Activated CD4-positive, alpha-beta T cell treated with anti-CD3 and anti-CD28 coated beads for 36 hours (primary cell): ENCODE measurements at places on chromosomes 2 and 18. TPM values are rescaled to one million over a fixed set of nuclear protein-coding genes. Genes with fewer than 3 reads are reported as not detected.

- no peaks in the 10 kb centered on the region for H3K36me3 ChIP-seq
- no peak overlapping the region for H3K27ac ChIP-seq
- DNase-seq, result no peak
- H3K27me3 ChIP-seq, result peaks cover 29% of the 10 kb centered on the region
- peaks cover 9% of the 10 kb centered on the region for H3K4me1 ChIP-seq
- no peak overlapping the region for H3K4me3 ChIP-seq
Measured at GRCh38 chr18:58492891-58493469, 135.9 kb downstream of the ALPK2 start.

DNA sequence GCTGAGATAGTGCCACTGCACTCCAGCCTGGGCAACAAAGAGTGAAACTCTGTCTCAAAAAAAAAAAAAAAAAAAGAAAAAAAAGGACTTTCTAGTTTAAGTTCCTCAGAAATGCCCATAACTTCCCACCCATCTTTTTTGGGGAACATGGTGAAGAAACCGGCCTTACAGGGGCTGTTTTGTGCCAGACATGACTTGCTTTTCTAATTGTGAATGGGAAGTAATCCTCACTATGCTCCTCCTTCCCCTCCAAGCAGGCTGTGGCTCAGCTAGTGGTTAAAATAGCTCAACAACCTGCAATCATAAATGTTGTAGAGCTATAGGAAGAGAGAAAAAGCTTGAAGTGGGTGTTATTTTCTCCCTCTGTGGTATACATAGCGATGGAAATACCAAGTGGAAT is 34.1 kb upstream of the OLA1 start:
- no peaks in the 10 kb centered on the region for H3K36me3 ChIP-seq
- H3K27ac ChIP-seq, result no peak overlapping the region
- H3K4me3 ChIP-seq, result no peak overlapping the region
- H3K27me3 ChIP-seq, result peaks cover 28% of the 10 kb centered on the region
- no peaks in the 10 kb centered on the region for H3K4me1 ChIP-seq
- no peak for DNase-seq

- H3K36me3 ChIP-seq, result no peaks in the 10 kb centered on the region
- no peaks in the 10 kb centered on the region for H3K27me3 ChIP-seq
- no peaks in the 10 kb centered on the region for H3K4me1 ChIP-seq
Measured at GRCh38 chr2:121238828-121239227, 46.2 kb downstream of the TFCP2L1 start.

- DNase-seq, result peak; percentile 22
- H3K4me3 ChIP-seq, result no peak overlapping the region
- H3K36me3 ChIP-seq, result no peaks in the 10 kb centered on the region
Measured at GRCh38 chr2:136101042-136101441, 16.9 kb downstream of the CXCR4 start.

The LPIN2 gene
- total RNA-seq, result 95.3 TPM

GRCh38 chr2:17540813-17541530 is 476 bp downstream of the VSNL1 start:
- peaks cover 53% of the 10 kb centered on the region for H3K27me3 ChIP-seq
- DNase-seq, result no peak
- H3K27ac ChIP-seq, result no peak overlapping the region
- H3K36me3 ChIP-seq, result no peaks in the 10 kb centered on the region
- no peak overlapping the region for H3K4me3 ChIP-seq

DNA sequence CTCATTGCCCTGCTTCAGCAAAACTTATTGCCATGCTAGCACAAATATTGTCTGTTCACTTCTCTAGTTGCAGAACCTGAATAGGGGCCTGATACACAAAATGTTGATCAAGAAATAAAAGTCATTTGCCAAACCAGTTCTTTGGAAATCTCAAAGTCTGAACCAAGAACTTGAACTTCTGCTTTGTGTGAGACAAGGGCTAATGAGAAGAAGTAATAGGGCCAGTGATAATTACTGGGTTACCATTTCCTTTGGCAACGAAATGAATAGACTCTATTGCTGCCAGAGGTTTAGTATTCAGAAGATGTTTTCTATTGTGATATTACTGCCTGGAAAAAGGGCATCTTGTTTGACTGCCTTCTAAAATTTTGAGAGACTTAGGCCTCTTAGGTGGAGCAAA is 35.0 kb downstream of the TMEFF2 start:
- DNase-seq, result no peak
- no peak overlapping the region for H3K4me3 ChIP-seq
- peaks cover 8% of the 10 kb centered on the region for H3K4me1 ChIP-seq
- H3K36me3 ChIP-seq, result no peaks in the 10 kb centered on the region
- peaks cover 4% of the 10 kb centered on the region for H3K27me3 ChIP-seq
- no peak overlapping the region for H3K27ac ChIP-seq

- H3K27ac ChIP-seq, result no peak overlapping the region
- no peaks in the 10 kb centered on the region for H3K36me3 ChIP-seq
- DNase-seq, result no peak
Measured at GRCh38 chr2:214604861-214605260, 194.0 kb downstream of the VWC2L start.

DNA sequence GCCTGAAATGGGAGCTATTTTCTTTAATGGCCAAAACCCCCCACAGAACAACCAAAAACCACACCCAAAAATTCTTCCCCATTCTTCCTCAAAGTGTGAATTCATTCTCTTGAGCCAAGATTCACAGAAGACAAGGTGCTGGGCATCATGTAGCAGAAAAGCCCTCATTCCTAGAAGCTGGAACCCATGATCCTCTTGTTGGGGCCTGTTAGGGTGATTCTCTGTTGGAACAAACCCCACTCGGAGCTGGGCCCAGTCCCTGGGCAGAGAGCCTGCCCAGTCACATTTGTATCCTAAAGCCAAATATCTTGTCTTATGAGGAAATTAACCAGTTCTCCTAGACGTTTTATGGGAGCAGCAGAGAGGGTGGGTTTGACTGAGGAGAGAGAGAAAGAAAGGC is 22.8 kb upstream of the VPS4B start:
- DNase-seq, result no peak
- no peak overlapping the region for H3K4me3 ChIP-seq
- H3K36me3 ChIP-seq, result no peaks in the 10 kb centered on the region
- H3K27me3 ChIP-seq, result no peaks in the 10 kb centered on the region

- no peaks in the 10 kb centered on the region for H3K36me3 ChIP-seq
- DNase-seq, result no peak
- no peak overlapping the region for H3K27ac ChIP-seq
- no peak overlapping the region for H3K4me3 ChIP-seq
- peaks cover 16% of the 10 kb centered on the region for H3K4me1 ChIP-seq
- peaks cover 28% of the 10 kb centered on the region for H3K27me3 ChIP-seq
Measured at GRCh38 chr2:232526372-232526941, 497 bp downstream of the CHRND start.

DNA sequence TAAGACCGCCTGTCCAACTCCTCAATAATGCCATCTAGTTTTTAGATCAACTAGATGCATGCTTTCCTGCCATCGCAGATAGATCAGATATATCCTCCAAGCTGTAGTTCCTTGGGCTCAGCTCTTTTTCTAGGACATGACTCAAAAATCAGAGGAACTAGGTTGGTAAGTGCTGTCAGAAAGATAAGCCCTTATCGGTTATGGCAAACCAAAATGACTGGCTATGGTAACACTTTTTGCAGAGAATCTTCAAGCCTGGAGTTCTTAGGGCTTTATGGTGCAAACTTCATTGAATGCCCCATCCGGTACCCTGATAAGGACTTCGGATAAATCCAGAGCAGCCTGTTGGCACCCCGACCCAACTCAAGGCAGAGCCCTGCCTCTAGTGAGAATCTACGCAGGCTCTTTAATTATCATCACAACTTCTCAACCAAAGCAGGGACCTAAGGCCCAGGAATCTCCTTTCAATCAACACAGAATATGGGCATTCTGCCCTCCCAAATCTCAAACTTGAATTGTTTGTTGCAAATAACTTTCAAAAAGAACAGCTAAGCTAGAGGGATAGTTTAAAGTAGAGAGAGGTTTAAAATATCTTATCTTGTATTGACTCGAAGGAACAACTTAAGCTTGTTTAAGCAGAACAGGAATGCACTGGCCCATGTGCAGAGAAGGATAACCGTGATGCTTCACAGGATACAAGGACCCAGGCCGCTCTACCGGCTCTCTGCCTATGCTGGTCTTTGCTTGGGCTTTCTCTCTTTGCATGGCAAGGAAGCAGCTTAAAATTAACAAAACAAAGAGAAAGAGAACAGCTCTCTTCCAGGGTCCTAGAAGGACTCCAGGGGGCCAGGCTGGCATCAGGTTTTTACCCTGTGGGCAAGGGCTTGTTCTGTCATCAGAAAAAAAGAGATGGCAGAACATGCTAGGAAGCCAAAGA is 3.4 kb upstream of the CYP1B1 start:
- no peak overlapping the region for H3K4me3 ChIP-seq
- no peaks in the 10 kb centered on the region for H3K36me3 ChIP-seq
- peaks cover 18% of the 10 kb centered on the region for H3K4me1 ChIP-seq

The LRP1B gene
- not detected for total RNA-seq

The UGT1A5 gene
- not detected for total RNA-seq

The DBI gene
- 123 TPM for total RNA-seq

- no peak for DNase-seq
- no peak overlapping the region for H3K4me3 ChIP-seq
- no peaks in the 10 kb centered on the region for H3K4me1 ChIP-seq
Measured at GRCh38 chr2:211447548-211447947, 891.1 kb downstream of the CPS1 start.

The KIAA2012 gene
- total RNA-seq, result not detected

GRCh38 chr2:202035089-202035940 is 1.7 kb downstream of the FZD7 start:
- peaks cover 17% of the 10 kb centered on the region for H3K4me1 ChIP-seq
- no peak overlapping the region for H3K4me3 ChIP-seq
- peaks cover 35% of the 10 kb centered on the region for H3K27me3 ChIP-seq
- no peaks in the 10 kb centered on the region for H3K36me3 ChIP-seq
- H3K27ac ChIP-seq, result no peak overlapping the region

DNA sequence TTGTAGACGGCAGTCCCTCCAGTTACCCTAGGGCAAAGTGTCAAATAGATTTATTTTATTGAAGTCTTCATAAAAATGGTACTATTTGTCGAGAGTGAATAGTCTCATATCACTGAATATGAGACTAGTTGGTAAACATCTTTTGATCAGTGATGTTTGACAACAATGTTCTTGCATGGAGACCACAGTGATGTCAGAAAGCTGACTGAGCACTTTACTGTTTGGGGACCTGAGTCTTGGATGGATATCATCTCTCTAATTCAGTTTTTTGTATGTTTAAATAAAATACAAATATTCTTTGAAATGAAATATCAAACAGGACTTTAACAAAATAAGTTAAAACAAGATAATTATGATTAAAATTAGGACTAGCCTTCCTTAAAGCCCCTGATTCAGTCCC is 1315.4 kb upstream of the NRXN1 start:
- no peaks in the 10 kb centered on the region for H3K27me3 ChIP-seq
- H3K36me3 ChIP-seq, result no peaks in the 10 kb centered on the region
- no peak overlapping the region for H3K27ac ChIP-seq
- no peak overlapping the region for H3K4me3 ChIP-seq
- no peaks in the 10 kb centered on the region for H3K4me1 ChIP-seq

DNA sequence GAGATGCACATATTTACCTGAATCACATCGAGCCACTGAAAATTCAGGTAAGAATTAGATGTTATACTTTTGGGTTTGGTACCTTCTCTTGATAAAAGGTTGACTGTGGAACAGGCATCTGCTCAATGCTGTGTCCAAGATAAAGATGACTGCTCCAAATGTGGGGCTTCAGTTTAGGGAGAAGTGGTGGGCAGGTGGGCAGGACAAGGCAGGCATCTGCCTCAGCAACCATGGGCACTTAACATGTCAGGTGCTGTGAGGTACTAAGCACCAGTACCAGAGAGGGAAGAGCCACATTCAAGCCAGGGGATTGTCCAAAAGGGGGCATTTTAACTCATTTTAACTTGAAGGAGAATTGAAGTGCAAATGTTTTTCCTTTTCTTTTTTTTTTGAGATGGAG is 14.0 kb downstream of the TYMS start:
- no peaks in the 10 kb centered on the region for H3K27me3 ChIP-seq
- peaks cover 74% of the 10 kb centered on the region for H3K36me3 ChIP-seq
- DNase-seq, result no peak
- H3K4me3 ChIP-seq, result no peak overlapping the region

DNA sequence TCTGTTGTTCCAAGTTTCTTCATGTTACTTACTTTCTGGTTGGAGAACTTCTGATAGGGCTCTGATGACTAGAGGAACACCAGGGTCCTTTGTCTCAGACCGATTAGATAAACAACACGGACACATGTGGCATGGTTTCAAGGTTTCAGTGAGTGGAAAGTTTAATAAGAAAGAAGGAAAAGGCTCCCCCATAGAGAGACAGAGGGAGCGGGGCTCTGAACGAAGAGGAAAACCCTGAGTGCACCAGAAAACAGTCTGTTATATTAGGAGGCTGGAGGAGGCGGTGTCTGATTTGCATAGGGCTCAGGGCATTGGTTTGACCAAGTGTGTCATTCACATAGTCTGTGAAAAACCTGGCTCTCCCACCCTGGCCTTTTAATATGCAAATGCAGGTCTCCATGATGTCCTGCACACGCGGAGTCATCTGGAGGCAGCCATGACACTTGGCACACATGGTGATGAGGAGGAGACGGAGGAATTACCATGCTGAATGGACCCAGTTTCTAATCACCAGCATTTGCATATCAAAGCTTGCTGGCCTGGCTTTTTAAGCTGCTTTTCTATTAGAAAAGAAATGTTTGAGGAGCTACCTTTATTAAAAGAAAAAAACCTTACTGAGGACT is 94.2 kb downstream of the PTPN4 start:
- peaks cover 30% of the 10 kb centered on the region for H3K4me1 ChIP-seq

DNA sequence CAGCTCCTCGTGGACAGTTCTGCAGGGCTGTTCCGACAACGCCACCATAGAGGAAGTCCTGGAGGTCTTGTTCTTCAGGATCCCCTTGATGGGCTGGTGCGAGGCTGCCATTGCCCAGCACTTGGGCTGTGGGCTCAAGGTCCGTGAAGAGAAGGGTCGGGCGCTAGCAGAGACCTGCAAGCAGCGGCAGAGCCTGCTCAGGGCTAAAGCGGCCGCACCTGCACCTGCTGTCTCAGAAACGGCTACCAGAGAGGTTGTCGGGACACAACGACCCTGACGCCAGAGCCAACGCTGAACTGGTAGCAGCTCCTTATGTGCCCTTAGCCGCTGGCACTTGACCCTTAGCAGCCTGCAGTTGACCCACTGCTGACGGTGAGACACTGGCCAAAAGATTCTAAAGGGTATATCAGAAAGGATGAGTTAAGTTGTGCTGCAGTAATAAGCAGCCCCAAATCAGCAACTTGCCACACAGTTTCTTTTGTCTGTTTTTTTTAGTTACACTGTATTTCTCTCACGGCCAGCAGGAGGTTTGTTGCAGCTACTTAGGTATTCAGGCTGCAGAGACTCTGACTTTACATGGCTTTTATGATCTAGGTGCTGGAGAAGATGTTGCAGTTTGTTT is 55.5 kb upstream of the ST6GAL2 start:
- H3K4me1 ChIP-seq, result no peaks in the 10 kb centered on the region
- H3K27me3 ChIP-seq, result peaks cover 2% of the 10 kb centered on the region
- no peaks in the 10 kb centered on the region for H3K36me3 ChIP-seq
- H3K27ac ChIP-seq, result no peak overlapping the region
- no peak for DNase-seq

GRCh38 chr2:96618596-96619283 is 19.4 kb downstream of the KANSL3 start:
- peaks cover 19% of the 10 kb centered on the region for H3K4me1 ChIP-seq
- no peak for DNase-seq
- no peak overlapping the region for H3K4me3 ChIP-seq
- H3K27me3 ChIP-seq, result no peaks in the 10 kb centered on the region

GRCh38 chr18:74012954-74013630 is 134.5 kb downstream of the FBXO15 start:
- no peaks in the 10 kb centered on the region for H3K4me1 ChIP-seq
- no peak overlapping the region for H3K4me3 ChIP-seq
- H3K36me3 ChIP-seq, result no peaks in the 10 kb centered on the region
- H3K27ac ChIP-seq, result no peak overlapping the region
- no peaks in the 10 kb centered on the region for H3K27me3 ChIP-seq
- DNase-seq, result no peak
